Osteoblast (primary cell): ENCODE measurements at places on chromosomes 7 and 10.
A peak's percentile ranks its signal among the peaks of the same experiment; 100 is the strongest.

DNA sequence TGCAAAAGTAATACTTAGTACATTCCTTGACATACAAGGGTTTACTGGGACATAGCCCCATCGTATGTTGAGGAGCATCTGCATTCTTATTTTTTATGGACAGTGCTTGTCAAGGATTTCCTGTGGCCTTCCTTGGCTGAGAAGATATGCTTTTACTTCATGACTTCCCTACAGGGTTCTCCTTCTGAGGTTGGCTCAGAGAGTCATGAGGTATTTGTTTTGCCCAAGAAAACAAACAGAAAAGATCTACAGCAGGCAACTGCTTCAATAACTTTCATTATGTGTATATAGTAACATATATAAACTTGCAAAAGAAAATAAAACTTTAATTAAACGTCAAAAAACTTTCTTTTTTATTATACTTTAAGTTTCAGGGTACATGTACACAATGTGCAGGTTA, 577.2 kb upstream of the SEMA3D start:
- no peak for DNase-seq

GRCh38 chr10:104472957-104473745, 119.5 kb downstream of the CFAP58 start:
- DNase-seq, result no peak

- peak; percentile 5 for DNase-seq
Measured at GRCh38 chr10:14688606-14689005, 86.1 kb downstream of the FAM107B start.

- no peak for DNase-seq
Measured at GRCh38 chr10:85459906-85460305, 906.7 kb downstream of the GRID1 start.
